Kidney glomerular epithelial cell (primary cell): ENCODE measurements at places on chromosomes 11 and 22.

DNA sequence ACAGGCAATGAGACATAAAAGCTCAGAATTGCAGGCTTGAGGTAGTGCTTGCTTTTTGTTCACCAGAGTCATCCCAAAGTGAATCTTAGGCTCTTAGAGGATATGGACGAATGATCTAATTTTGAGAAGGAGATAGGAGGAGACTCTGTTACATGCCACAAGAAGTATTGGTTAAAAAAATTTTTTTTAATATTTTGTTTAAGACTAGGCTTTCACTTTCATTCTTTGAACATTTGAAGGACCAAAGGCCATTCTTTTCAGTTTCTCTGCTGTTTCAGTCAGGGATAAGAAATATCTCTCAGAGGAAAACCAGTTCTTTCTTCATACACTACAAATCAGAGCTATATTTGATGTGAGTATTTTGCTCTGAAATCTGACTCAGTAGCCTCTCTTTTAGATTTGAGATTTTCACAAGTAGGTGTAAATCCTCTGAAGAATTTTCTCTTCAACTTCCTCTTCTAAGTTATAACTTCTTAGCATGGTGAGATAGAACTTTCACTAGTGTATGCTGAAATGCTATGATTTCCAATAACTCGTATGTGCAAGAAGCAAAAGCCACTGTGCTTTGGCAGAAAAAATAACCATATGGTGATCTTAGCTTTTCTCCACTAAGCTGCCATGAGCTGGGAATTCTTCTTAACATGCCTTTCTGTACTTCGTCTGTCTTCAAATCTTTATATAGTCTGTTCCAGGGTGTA is 24.1 kb upstream of the FAM181B start:
- DNase-seq: no peak

GRCh38 chr11:83520849-83521248 is 234.7 kb upstream of the CCDC90B start:
- DNase-seq: no peak

GRCh38 chr22:38737302-38738060 is 18.3 kb downstream of the SUN2 start:
- DNase-seq: no peak

GRCh38 chr11:33045551-33046255 is 6.3 kb downstream of the TCP11L1 start:
- no peak for DNase-seq

DNA sequence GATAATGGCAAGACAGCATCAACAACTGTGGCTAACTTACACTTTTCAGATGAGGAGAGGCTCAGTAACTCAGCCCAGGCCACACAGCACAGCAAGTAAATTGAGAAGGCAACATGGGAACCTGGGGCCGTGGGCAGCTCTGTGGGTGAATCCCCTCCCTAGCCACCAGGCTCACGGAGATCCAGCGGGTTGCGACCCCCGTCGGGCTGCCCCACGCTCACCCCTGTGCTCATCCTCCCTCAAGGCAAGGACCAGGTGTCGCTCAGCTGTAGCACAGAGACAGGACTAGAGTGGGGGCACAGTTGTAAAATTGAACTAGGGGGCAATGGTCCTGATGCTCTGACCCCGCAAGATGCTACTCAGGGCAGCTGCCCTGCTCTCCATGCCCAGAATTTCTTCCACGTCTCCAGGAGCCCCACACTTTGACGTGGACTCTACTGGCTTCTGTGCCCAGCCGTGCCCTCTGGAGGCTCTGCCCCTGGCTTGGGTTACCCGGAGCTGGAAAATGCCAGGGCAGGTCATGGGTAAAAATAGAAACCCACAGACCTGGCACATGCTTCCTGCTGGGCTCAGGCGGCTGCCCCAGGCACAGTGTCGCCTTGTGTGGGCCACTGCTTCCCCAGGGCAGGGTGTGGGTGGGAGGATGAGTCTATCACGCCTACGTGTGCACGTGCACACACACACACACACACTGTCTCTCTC is 9.0 kb downstream of the TUBA8 start:
- DNase-seq: no peak

- DNase-seq: no peak
These were observed 34.8 kb upstream of the ALKBH3 start for GRCh38 chr11:43845816-43846215.

DNA sequence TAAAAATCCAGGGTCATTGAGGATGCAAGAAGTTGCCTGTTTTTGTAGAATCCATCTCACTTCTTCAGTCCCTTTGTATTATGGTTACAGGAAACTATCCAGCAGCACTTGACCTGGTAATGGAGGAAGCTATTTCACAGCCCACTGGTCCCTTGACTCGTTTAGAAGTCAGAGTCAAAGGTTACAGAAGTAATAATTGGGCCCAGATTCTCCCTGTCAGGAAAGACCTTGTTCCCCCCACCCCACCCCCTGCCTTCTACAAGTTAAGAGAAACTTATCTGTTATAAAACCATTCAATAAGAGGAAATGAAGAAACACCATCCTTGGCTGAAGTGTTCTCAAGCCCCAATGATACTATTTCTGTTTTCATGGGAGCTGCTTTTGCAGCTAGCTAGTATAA is 65.8 kb downstream of the CSTPP1 start:
- no peak for DNase-seq

GRCh38 chr22:22450343-22450839 is 58.2 kb downstream of the ZNF280B start:
- DNase-seq: no peak

- no peak for DNase-seq
These were observed 32.6 kb downstream of the USH1C start for GRCh38 chr11:17511571-17511970.

DNA sequence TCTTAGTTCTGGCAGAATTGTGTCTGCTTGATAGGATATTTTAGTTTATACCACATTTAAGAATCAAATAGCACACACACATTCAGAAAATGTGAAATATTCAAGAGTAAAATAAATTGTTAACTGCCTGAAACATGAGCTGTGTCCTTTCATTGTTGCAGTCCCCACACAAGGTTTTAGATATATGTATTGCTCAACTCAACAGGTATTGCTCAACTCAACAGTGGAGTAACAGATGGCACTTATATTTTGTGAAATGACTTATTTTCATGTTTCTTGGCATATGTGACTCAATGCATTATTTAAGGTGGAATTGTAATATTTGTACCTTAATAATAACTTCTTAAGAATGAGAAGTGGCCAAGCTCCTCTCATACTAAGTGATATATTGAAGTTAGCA is 760.3 kb downstream of the CNTN5 start:
- DNase-seq: no peak

DNA sequence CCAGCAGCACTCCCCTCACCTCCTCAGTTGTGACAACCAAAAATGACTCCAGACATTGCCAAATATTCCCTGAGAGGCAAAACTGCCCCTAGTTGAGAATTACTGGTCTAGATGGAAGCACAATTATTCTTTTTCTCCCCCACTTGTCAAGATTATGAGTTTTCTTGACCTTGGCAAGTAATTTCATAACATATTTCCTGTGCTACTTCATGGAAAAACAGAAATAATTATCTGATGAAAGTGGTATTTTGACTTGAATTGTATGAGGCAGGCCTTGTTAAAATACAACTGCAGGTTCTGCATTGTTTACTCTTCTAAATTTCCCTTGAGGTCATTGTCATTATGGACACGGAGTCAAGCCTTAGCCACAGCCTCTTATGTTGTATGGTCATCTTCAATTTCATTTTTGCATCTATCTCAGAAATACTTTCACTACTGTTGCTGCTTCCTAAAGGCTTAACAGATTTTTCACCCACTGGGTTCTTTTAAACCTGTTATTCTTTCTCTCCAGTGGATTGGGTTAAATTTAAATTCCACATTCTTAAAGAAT is 32.2 kb upstream of the LDLRAD3 start:
- DNase-seq: no peak

GRCh38 chr11:120546312-120547205 is 35.0 kb downstream of the GRIK4 start:
- DNase-seq: peak; percentile 91

- DNase-seq: no peak
These were observed 19.3 kb downstream of the ZC3H7B start for GRCh38 chr22:41320416-41321240.

GRCh38 chr22:19784384-19785175 is 24.0 kb downstream of the TBX1 start:
- no peak for DNase-seq

GRCh38 chr11:61905801-61906521 is 11.4 kb downstream of the RAB3IL1 start:
- no peak for DNase-seq

DNA sequence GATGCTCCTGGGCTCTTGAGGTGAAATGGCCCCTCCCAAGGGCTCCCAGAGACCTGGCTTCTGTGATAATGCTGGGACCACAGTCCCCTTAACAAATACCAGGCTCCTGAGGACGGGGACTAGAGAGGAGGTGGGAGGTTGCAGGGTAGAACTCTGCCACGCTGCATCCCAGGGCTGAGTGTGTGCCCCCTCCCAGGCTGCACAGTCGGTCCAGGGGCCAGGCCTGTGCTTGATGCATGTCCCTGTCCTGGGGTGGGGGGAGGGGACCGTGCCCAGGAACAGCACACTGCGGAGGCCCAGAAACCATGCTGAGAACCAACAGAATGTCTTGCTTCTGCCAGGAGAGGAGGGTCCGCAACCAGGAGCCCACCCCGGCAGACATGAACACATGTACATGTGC is 9.3 kb downstream of the CSF2RB start:
- DNase-seq: no peak

DNA sequence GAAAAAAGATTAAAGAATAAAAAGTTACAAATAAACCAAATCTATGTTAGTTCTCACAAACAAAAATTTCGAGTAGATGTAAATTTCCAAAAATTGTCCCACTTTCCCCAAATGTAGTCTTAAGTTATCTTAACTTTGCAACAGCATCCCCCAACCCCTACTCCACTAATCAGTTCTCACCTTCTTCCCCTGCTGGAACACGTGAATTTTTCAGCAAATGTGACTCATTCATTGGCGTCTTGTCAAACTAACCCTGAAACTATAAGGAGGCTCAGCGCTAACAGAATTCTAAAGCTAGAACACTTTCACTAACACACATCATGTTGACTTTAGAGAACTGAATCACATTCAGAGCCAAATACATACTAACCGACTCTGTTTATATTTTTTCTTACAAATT is 46.1 kb downstream of the PHF21A start:
- peak; percentile 11 for DNase-seq

- no peak for DNase-seq
These were observed 25.4 kb upstream of the MUC5B start for GRCh38 chr11:1197431-1197885.

DNA sequence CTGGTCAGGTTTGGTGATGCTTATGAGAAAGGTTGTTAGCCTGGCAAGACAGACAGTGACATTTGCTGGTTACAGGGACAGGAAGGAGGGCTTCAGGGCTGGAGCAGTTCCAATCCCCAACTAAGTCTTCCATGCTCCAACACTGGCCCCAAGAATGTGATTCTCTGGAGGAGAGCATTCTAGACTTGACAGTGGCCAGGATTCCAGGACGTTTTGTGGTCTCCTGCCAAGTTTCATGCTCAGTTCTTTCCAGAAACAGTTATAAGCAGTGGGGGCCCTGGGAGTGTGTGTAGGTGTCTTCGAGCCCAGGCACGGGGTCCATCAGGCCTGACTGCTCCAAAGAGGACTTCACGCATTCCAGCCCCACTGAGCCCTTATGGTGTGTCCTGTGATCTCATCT is 8.9 kb upstream of the GRK3 start:
- DNase-seq: no peak

DNA sequence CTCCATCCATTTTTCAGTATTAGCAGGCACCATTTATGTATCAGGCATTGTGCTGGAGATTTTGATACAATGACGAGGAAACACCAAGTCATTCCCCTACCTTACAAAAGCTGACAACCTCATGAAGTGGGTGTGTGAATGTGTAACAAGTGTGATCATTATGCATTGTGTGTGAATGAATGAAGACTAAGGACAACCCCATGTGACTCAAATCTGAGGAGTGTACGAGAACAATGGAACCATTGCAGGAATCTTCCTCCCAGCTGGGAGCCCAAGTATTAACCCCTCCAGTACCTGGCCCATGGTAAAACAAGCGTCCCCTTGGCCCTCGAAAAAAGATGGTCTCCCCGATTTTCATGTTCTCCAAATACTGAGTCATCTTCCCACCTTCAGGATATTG is 4.4 kb downstream of the CYB5R2 start:
- peak; percentile 15 for DNase-seq

GRCh38 chr22:28009272-28009827 is 90.3 kb upstream of the PITPNB start:
- peak; percentile 82 for DNase-seq

- DNase-seq: peak; percentile 33
These were observed 27.3 kb downstream of the CECR2 start for GRCh38 chr22:17396516-17396915.

DNA sequence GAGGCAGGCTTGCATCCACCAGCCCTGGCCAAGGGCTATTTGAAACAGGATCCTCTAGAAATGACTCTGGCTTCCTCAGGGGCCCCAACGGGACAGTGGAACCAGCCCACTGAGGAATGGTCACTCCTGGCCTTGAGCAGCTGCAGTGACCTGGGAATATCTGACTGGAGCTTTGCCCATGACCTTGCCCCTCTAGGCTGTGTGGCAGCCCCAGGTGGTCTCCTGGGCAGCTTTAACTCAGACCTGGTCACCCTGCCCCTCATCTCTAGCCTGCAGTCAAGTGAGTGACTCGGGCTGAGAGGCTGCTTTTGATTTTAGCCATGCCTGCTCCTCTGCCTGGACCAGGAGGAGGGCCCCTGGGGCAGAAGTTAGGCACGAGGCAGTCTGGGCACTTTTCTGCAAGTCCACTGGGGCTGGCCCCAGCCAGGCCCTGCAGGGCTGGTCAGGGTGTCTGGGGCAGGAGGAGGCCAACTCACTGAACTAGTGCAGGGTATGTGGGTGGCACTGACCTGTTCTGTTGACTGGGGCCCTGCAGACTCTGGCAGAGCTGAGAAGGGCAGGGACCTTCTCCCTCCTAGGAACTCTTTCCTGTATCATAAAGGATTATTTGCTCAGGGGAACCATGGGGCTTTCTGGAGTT is 13.3 kb downstream of the IL10RA start:
- DNase-seq: no peak

- no peak for DNase-seq
These were observed 38.0 kb upstream of the CD82 start for GRCh38 chr11:44527476-44527875.

DNA sequence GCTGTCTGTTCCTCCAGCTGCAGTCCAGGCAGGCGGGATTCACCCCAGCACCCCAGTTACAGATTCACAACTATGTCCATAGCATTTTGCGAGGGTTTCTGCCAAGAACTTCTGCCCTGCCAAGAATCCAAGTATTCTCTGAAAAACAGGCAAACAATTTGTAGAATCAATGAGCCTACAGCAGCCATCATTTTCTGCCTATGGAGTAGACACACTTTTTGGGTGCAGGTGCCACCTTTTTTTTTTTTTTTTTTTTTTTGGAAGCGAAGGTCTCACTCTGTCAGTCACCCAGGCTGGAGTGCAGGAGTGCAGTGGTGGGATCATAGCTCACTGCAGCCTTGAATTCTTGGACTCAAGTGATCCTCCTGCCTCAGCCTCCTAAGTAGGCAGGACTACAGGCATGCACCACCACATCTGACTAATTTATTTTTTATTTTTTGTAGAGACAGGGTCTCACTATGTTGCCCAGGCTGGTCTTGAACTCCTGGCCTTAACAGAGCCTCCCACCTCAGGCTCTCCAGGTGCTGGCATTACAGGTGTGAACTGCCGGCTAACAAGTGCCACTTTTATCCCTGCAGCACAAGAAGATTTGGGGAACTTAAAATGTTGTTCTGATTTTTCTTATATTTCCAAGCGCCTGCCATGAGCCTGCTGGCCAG is 195.1 kb downstream of the SNX19 start:
- no peak for DNase-seq

- no peak for DNase-seq
These were observed 13.3 kb downstream of the ARHGAP1 start for GRCh38 chr11:46686886-46687795.

- no peak for DNase-seq
These were observed 53.4 kb upstream of the EMID1 start for GRCh38 chr22:29152045-29152953.

GRCh38 chr11:110092515-110093406 is at the start of gene ZC3H12C:
TSS of gene ZC3H12C (plus strand) at chr11:110093392. CDS start at chr11:110093412, 20 bp downstream.
- DNase-seq: peak; percentile 89
